T-helper 2 cell (primary cell): ENCODE measurements at places on chromosomes 4 and X.

DNA sequence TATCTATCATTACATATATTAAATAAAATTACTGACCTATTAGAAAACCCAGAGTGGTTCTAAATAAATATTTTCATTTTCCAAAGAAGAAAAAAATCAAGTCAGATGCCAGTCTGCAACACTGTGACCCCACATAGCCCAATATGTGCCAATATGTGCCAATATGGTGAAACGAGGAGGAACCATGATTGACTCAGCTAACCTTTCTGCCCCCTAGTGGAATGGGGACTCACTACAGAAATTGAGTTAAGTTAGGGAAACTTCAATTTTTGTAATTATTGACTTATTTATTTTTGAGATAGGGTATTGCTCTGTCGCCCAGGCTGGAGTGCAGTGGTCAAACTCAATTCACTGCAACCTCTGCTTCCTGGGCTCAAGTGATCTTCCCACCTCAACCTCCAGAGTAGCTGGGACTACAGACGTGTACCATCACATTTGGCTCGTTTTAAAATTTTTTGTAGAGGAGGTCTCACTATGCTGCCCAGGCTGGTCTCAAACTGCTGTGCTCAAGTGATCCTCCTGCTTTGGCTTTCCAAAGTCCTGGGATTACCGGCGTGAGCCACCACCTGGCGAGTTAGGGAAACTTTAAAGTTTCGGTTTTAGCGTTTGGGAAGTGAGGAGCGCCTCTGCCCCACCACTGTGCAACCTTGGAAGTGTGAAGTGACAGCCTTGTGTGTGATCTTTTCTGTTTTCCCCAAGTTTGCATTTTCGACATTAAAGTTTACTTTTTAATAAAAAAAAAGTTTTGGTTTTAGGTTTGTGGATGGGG is 116.8 kb upstream of the SHISA3 start:
- DNase-seq = no peak

DNA sequence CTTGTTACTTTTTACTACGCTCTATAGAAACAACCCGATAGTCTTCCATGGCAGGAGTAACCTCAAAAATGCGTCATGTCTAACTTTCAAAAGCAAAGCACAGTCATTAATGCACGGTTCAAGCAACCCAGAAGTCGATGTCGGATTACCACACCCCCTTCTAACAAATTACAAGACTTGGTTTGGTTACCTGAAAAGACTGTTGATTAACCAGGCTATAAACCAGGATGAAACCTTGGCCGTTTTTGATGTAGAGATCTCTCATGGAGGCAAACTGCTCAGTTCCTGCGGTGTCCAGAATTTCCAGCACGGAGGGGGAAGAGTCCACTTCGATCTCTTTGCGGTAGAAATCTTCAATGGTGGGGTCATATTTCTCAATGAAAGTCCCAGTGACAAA is 2.4 kb downstream of the RAP2C start:
- DNase-seq = peak; percentile 57

GRCh38 chr4:153706519-153706918 is 22.4 kb downstream of the TLR2 start:
- no peak for DNase-seq

DNA sequence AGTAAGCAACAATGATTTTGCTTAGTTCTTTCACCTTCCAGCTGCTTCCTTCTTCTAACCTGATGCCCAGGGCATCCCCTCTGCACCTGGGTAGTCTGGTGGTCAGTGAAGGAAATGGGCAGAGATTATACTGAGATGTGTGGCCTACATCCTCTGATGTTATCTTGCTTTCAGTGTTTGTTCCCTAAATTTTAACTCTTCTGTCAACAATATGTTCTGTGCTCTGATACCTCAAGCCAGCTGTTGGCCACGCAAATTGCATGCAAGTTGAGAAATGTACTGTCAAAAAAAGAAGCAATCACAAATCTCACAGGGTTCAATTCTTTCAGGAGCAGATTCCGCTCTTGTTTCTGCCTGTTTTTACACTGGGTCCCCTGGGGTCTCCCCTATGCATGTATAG is 73.8 kb downstream of the FBXW7 start:
- no peak for DNase-seq

DNA sequence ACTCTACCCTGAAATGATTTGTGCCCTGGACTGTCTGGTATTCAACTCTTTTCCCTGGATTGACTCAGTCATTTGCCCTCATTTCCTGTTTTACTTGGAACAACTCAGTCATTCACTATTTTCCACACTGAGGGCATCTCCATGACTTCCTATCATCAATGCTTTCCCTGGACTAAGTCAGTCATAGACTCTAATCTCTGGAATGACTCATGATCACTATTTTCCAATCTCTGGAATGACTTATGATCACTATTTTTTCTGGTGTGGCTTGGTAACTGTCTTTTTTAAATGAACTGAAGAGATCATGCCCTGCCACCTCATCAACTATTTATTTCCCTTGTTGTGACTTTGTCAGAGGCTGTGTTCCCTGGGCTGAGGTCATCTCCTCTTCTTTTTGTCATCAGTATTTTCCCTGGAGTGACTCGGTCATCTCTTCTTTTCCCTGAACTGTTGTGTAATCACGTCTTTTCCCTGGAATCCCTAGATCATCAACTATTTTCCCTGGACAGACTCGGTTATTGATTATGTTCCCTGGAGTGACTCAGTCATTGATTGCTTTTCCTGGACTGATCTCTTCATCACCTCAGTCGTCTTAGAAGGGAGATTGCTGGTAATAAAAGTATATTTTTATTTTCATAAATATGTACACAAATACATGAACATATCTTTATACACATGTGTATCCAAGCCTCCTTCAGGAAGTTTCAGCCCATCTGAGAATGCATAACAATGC is 327.1 kb upstream of the VCX start:
- DNase-seq = no peak

GRCh38 chrX:123961268-123962005 is at the start of gene STAG2:
Gene STAG2, plus strand, starts transcription at chrX:123961706. Its CDS starts 60,922 bp downstream, at chrX:124022628.
- peak; percentile 43 for DNase-seq
